ENCODE measurements at places on chromosomes 12 and 14.

DNA sequence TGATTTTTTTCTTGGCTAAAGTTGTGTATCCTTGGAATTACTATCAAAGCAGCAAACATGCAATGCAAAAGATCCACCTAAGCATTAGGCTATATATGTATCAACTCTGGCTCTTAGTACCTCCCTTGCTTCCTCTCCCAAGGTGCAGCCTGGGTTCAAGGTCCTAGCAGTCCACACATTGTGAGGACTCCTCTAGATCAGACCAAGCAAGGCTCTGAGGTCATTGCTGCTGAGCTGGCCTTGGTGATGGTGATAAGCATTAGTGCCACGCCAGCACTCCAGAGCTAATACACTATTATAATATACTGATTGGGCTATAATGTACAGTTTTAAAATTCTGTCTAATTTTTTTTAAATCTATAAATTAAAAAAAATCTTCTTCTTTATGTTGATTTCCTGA, 196.9 kb upstream of the BTG1 start:
- DNase-seq, result no peak

DNA sequence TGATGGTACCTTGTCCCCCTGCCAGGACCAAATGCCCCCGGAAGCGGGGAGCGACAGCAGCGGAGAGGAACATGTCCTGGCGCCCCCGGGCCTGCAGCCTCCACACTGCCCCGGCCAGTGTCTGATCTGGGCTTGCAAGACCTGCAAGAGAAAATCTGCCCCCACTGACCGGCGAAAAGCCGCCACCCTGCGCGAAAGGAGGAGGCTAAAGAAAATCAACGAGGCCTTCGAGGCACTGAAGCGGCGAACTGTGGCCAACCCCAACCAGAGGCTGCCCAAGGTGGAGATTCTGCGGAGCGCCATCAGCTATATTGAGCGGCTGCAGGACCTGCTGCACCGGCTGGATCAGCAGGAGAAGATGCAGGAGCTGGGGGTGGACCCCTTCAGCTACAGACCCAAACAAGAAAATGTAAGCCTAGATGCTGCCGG, 410 bp downstream of the MYF6 start:
- DNase-seq, result no peak

DNA sequence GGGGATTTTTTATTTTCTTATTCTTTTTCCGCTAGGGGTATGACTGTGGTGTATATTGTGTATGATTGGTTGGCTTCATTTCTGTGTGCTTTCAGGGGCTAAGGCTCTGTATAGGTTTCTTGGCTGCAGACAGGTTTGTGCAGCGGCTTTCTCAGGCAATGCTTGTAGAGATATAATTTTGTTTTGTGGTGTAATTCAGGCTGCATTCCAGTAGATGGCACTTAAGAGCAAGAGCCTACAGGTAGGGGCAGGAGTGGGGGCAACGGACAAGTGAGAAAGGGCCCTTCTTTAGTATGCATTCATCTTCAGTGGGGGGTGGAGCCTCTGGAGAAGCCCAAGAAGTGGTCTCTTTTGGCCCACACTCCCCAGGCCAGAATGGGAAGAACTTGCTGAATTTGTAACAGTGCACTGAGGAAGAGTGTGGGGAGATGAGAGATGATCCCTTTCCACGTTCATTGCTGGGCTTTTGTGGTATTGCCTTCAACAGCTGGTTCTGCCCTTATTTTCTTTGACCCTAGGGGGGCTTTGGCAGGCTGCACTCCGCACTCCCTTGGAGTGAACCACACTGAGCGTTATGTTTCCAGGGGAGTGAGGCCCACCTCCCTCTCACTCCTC, 78.6 kb downstream of the IFNG-AS1 start:
- no peak for DNase-seq

DNA sequence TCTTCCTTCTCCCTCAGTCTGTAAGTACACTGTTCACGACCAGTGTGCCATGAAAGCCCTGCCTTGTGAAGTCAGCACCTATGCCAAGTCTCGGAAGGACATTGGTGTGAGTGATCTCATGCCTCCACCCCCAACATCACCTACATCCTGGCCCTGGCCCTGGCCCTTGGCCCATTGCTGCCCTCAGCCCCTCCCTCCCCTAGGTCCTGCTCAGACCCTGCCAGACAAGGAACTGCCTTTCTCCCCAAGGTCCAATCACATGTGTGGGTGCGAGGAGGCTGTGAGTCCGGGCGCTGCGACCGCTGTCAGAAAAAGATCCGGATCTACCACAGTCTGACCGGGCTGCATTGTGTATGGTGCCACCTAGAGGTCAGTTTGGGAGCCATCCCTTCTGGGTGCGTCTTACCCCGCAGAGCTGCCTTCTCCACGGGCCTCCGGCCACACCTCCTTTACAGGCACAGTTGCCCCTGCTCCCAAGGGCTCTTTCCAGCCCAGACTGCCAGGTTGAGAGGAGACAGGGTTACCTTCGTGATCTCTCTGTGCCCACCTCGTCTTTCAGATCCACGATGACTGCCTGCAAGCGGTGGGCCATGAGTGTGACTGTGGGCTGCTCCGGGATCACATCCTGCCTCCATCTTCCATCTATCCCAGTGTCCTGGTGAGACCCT, 9.2 kb downstream of the DGKA start:
- peak; percentile 94 for DNase-seq

GRCh38 chr14:55881577-55882241, 236.5 kb upstream of the PELI2 start:
- DNase-seq, result no peak

- DNase-seq, result no peak
Measured at GRCh38 chr14:102779084-102779462, 1.8 kb downstream of the TRAF3 start.

DNA sequence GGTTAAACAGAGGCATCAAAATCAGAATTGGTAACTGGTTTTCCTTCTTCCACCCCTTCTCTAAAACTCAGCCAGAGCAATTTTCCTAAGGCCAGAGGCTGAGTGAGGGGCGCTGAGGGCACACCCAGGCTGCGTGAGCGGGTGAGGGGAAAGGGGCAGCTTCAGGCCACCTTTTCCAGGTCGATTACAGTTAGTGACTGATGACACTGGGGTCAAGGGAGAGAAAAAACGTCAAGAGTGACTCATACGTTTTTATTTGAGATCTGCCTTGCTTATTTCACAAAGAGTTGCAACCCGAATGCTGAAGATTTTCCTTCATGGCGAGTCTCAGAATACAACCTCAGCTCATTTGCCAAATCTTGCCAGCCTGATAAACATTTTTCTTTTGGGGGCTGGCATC, 46.7 kb upstream of the EVL start:
- no peak for DNase-seq

DNA sequence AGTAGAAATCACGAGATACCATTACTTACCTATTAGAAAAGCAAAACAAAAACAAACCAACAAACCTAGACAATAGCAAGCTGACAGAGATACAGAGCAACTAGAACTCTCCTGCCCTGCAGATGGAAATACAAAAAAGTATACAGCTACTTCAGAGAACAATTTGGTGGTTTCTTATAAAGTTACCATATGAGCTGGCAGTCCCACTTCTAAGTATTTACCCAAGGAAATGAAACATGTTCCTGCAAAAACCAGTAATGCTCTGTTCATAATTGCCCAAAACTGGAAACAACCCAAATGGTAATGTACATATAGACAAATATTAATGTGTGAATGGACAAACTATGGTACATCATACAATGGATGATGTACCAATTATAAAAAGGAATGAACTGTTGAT, 31.7 kb downstream of the FUT8 start:
- no peak for DNase-seq

GRCh38 chr12:83256562-83256961, 569.9 kb downstream of the TMTC2 start:
- no peak for DNase-seq

DNA sequence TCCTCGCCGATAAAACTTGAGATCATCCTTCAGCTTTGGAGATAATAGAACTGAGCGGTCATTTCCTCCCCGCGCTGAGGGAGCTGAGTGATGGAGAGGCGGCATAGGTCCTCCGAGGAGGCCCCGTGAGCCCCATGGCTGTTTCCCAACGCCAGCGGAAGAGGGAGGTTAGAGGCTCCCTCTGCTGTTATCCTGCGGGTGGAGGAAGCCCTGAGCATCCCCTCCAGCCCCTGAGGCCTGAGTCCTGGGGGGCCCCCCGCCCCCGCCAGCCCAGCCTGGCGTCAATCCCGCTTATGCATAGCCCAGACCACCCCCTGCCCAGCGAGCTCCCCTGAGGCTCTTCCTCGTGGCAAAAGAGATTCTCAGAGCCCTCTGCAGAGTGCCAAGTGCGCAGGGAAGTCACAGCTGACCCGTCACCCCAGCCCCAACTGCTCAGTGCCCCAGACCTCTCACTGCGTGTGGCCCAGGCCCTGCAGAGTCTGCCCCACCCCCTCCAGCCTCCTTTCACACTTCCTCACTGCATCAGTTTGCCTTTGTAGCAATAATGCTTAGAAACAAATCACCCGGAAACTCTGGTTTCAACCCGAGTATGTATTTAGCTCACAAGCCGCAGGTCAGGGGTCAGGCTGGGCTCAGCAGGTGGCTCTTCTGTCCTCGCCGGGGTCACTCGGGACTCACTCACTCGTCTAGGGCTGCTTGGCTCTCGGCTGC, 44.7 kb upstream of the GALNT9 start:
- no peak for DNase-seq

GRCh38 chr12:24770821-24771220, 178.1 kb downstream of the BCAT1 start:
- DNase-seq, result no peak

DNA sequence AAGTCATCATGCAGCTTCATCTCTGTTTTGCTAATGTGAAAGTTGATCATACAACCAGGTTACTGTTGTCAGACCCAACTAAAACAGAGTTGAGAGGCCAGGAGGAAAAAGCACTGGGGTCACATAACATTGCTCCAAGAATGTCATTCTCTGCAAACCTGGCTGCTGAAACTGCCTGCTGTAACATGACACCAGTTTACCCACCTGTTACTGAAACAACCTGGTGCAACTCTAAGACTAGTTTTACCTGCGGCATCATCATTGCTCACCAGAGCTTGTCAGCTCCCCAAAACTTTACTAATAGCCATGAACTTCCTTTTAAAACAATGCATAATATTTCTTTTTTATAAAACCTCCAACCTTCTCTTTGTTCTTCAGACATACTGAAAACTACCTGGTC, 30.7 kb upstream of the DEGS2 start:
- DNase-seq, result no peak

DNA sequence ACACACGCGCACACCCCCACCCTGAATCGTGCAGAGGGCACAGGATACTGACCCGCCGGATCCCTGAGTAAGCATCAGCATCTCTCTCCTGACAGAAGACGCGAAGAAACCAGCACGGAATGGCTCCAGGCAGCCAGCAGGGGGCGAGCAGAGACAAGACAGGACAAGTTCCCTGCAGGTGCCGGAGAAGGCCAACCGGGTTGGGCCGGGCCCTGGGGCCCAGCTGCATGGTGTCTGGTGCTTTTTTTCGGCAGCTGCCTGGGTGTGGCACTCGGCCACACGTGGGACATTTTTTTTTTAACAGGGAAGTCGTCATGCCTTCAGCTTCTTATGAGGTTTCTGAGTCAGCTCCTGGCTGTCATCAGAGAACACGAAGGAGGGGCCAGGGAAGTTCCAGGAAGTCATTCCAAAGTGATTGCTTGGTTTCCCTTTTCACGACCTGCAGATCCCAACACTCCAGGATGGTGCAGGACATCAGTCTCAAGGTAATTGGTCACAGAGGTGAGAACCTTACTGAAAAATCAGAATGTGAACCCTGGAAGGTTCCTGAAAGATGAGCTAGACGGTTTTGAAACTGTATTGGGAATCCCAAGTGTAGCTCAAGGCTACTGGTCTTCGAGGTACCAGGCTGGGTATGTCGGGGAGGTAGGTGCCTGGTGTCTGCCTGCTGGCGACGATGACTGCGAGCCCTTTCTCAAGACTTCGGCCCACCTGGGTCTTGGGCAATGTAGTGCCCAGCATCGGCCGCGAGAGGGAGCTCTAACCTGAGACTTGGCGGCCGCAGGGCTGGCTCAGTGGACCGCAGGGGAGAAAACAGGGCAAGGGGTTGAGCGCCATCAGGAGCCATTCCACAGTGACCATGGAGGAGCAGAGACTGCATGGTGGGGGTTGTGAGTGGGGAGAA, 190.8 kb upstream of the PRMT8 start:
- peak; percentile 90 for DNase-seq

- no peak for DNase-seq
Measured at GRCh38 chr12:88529531-88530488, 50.5 kb downstream of the KITLG start.

- no peak for DNase-seq
Measured at GRCh38 chr12:130981074-130981742, 27.5 kb downstream of the ADGRD1 start.

DNA sequence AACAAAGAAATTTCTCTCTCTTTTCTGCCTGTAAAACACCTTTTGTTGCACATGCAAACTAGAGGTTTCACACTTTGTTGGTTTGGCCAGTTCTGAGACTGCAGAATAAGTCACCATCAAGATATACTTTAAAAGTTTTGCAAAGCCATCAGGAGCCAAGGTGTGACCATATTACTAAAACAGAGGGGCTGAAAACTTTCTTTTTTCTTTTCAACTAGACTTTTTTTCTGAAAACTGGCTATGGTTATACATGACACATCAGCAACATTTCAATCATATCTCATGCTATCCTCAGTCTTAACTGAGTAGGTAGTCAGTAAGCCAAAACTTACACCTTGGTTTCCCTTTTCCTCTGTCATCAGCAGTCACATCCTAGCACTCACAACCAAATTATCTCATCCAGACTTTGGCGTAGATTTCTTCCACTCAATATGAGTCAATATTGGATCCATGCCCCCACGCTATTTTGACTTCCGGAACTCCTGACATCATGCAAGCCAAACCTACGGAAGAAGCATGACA, 4.1 kb upstream of the IFNG start:
- no peak for DNase-seq
